ENCODE measurements at places on chromosomes 7 and 10.
A peak's percentile ranks its signal among the peaks of the same experiment; 100 is the strongest.

DNA sequence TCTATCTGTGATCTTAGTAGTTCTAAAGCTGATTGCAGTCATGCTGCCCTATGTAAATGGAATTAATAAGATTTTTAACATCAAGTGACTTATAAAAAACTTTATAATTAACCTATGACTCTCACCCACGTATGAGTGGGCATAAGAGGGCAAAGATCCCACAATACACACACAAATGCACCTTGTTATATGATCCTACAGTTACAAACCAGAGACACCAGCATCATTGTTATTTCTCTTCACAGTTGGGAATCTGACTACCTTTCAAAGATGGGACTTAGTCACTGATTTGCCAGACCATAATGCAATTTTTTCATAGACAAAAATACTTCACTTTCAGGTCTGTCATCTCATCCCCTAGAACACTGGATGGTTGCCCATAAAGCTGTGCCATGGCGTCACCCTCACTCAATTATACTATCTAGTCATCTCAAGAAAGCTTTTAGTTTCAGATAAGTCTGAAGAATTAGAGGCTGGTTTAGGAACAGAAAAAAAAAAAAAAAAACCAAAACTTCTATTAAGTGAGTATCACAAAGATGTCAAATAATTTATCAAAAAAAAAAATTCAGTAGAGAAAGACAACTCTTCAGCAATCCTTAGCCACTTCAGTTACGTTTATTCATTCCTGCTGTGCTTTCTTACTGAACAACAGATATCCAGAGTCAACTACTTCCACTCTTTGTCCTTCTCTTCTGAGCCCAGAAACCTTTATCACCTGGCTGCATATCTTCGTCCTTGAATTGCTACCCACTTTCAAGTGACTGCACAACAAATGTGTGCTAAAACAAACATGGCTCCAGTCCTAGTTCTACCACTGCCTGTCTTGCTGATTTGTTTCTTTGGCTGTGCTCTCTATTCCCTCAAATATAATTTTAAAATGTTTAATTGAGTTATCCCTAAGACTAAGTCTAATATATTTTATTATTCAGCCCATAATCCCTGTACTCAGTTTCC, 175.0 kb upstream of the CHRM2 start:
- DNase-seq = no peak

DNA sequence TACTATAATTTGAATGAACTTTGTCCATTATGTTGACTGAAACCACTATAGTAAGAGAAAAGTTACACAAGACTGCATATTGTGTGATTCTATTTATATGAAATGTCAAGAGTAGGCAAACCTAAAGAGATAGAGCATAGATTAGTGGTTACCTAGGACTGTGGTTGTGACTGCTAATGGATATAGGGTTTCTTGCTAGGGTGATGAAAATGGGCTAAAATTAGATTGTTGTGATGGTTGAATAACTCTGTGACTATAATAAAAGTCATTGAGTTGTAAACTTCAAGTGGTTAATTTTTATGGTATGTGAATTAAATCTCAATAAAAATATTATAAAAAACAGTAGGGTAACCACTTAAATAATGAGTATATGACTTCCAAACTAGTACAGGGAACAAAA, 142.9 kb upstream of the AHR start:
- no peak for DNase-seq

- DNase-seq = no peak
Measured at GRCh38 chr10:46527241-46527811, 29.1 kb downstream of the GPRIN2 start.

DNA sequence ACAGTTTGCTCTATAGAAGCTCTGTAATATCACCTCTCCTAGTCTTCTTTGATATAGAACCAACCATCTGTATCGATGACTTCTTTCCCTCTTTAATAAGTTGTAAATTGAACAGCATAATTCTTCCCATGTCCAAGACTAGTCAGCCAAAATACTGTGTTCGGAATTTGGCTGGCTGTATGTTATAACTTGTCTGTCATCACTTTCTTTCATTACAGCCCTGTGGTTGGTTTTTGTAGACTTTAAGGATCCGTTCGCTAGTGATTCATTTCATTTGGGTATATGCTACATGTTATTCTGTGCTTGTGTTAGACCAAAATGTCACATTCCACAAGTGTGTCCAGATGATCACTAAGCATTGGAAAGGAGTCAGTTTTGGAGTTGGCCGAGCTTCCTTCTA, 155.4 kb upstream of the ITGB1 start:
- DNase-seq = no peak

DNA sequence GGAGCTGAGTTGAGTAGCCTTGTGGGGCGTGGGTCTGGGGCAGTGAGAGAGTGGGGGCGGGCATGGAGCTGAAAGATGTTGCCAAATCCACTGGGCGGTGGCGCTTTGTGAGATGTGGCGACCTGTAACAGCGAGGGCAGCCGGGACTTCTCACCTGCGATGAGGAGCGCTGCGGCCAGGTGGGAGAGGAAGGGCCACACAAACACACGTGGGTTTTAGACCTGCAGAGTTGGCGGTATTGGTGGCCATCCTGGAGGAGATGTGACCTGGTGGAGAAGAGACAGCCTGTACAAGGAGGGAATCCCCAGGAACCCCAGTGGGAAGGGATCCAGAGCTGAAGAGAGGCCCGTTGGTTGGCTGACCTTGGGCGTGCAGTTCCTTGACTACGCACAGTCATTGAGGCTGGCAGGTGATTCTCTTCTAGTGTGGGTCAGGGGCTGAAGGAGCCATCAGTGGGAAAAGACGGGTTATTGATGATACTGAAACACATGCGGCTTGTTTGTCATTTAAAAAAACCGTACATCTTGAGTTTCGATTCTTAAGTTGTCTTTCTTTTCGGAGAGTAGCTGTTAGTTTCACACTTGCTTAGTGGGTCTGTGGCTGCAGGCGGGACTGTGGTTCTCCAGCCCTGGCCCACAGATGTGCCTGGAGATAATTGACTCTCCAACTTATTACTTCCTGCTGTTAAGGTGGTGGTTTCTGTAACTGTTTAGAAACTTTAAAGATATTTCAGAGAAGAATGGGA, 2.4 kb downstream of the CHST12 start:
- DNase-seq = no peak

- DNase-seq = no peak
Measured at GRCh38 chr7:25849500-25850184, 302.4 kb upstream of the NFE2L3 start.

GRCh38 chr10:52965938-52966401, 193.4 kb upstream of the MBL2 start:
- DNase-seq = no peak

GRCh38 chr7:120272261-120272660, 714 bp upstream of the KCND2 start:
- DNase-seq = peak; percentile 64

- DNase-seq = no peak
Measured at GRCh38 chr7:44247868-44248651, 47.3 kb downstream of the YKT6 start.

- DNase-seq = no peak
Measured at GRCh38 chr7:4056552-4057288, 625.4 kb upstream of the FOXK1 start.

GRCh38 chr10:127142136-127142535, 54.3 kb downstream of the INSYN2A start:
- no peak for DNase-seq

DNA sequence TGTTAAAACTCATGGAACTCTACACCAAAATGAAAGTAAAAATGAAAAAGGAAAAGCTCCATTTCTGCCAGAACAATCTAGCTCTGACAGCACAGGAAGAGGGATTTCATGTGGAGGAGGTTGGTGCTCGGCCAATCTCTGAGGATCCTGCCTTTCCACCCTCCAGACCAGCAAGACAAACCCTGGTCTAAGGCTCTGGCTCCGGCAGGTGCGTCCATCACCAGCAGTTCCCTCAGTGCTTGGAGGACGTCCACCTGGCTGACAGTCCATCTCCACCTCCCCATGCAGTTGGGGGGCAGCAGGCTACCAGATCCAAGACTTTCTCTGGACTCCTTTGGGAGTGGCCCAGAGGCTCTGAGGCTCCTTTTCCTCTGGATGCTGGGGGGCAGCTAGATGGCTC, 25.0 kb upstream of the LOXL4 start:
- no peak for DNase-seq

- DNase-seq = no peak
Measured at GRCh38 chr7:44307301-44307900, 18.0 kb downstream of the CAMK2B start.

DNA sequence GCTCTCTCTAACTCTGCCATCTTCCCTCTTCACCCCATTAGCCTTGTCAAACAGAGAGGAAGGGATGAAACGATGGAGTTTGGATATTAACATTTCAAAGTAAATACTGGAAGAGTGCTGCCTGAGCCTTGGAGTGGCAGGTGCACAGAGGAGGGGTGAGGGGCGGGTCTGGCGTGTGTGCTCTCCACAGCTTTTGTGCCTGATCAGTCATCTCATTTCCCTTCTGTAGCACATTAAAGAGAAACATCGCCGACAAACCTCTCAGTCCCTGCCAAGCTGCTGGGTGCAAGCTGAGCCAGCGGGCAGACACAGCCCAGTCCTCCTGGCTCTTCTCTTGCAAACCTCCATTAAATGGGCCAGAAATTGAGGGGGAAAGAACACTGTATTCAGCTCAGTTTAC, 76.2 kb downstream of the SLIT1 start:
- DNase-seq = no peak

DNA sequence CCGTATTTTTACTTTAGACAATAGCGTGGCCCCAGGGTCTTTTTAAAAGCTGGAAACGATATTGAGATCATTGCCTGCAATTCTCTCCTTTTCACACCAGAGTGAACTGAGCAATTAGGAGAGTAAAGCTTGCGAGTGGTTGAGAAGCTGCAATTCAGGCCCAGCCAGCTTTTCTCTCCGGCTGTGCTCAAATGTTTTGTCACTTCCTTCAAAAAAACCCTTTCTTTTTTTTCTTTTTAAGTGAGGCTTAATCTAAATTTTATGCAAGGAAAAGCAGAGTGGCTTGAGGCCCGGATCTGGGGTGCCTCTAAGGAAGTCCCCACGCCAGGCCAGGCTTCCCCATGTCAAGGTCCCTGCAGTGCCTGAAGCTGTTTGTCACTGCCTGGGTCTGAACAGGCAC, 433.9 kb downstream of the GLRX3 start:
- DNase-seq = no peak

GRCh38 chr10:34789966-34790506, 25.1 kb downstream of the PARD3 start:
- DNase-seq = no peak

DNA sequence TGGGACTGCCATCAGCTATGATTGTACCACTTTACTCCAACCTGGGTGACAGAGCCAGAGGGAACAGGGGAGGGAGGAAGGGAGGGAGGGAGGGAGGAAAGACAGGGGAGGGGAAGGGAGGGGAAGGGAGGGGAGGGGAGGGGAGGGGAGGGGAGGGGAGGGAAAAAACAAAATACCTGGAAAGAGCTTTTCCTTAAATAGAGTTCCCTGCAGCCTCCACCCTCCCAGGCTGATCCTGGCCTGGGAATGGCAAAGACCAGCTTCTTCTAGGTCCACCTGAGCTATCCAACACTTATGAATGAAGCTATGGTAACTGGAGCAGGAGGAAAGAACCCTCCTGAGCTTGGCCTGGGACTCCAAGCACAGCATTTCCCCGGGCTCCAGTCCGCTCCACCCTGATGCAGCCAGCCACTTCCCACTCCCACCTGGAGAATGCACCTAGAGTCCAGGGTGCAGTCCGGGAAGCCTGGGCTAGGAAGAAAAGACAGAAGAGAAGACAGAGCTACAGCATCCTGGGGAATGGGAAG, 66.1 kb downstream of the GRID1 start:
- no peak for DNase-seq

GRCh38 chr7:94042381-94042780, 38.2 kb upstream of the BET1 start:
- no peak for DNase-seq

Data from SW 1271 (cell line).